ENCODE measurements at places on chromosomes 1 and 21.
A peak's percentile ranks its signal among the peaks of the same experiment; 100 is the strongest.

DNA sequence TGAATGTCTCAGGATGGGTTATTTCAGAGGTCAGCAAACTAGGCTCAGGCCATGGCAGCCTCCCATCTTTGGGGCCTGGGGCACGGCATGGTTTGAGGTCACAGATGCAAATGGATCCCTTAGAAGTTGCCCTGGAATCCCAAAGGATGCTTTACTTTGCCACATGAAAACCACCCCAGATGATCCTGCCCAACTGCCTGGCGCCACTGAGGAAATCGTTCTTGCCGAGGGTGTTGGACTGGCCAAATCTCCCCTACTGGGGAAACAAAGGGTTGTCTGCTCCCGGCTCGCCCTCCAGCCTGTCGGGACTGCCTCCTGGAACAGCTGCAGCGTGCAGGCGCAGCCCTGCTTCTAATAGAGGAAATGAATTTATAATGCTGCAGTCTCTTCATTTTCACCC is 173.0 kb upstream of the LMO4 start:
- no peak for DNase-seq

- no peak for DNase-seq
Measured at GRCh38 chr1:116920211-116920610, 10.5 kb downstream of the PTGFRN start.

GRCh38 chr1:83998498-83999315 is at the start of gene TTLL7:
TSS of gene TTLL7 (minus strand) at chr1:83999132. CDS start at chr1:83952211, 46,921 bp downstream.
- DNase-seq: peak; percentile 84

GRCh38 chr1:213977486-213977842 is 10.3 kb upstream of the PROX1 start:
- no peak for DNase-seq

DNA sequence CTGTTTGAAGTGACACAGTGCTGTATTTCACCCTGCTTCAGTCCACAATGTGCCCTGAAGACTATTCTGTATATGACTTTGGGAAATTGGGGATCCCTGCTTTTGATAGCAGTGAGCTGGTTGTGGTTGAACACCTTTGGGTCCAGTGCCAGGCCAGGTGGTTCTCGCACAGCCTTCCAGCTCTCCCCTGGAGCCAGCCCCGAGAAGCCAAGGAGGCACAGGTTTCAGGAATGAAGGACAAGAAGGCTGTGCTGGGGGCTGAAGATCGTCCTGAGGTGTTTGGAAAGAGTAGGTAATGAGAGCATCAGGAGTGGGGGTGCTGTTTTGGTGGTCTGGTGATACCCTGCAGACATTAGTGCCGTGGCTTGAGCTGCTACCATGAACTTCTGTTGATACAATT is 131.4 kb upstream of the COL6A1 start:
- DNase-seq: no peak

DNA sequence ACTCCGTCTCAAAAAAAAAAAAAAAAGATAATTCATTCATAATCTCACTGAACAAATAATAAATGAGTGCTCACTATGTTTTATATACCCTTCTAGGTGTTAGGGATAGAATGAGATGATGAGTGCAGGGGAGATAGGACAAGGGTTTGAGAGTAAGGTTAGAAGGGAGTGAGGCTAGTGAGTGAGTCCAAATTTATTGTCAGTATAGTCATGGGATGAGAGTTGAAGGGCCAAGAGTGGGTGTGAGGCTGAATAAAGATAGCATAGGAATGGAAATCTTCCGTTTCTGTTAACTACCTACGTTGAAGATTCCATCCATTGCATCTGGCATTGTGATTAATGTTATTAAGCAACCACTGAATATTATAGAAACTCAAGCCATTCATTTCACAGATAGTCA is 16.8 kb downstream of the GNAI3 start:
- DNase-seq: no peak

DNA sequence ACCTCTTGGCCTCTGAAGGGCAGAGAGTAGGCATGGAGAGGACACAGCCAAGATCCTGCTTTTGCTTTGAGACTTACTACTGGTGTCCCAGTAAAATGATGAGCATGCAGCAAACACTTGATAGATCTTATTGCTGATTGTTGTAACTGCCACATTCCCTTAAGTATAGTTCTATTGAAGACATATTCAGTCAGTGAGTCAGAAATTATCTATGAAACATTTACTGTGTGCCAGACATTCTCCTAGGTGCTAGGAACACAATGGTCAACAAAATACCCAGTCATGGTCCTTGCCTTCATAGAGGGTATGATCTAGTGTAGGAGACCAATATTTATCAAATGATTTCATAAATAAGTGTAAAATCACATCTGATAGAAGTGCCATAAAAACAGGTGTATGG is 13.6 kb downstream of the STYXL2 start:
- no peak for DNase-seq

- no peak for DNase-seq
Measured at GRCh38 chr1:37951041-37951782, 4.4 kb upstream of the INPP5B start.

DNA sequence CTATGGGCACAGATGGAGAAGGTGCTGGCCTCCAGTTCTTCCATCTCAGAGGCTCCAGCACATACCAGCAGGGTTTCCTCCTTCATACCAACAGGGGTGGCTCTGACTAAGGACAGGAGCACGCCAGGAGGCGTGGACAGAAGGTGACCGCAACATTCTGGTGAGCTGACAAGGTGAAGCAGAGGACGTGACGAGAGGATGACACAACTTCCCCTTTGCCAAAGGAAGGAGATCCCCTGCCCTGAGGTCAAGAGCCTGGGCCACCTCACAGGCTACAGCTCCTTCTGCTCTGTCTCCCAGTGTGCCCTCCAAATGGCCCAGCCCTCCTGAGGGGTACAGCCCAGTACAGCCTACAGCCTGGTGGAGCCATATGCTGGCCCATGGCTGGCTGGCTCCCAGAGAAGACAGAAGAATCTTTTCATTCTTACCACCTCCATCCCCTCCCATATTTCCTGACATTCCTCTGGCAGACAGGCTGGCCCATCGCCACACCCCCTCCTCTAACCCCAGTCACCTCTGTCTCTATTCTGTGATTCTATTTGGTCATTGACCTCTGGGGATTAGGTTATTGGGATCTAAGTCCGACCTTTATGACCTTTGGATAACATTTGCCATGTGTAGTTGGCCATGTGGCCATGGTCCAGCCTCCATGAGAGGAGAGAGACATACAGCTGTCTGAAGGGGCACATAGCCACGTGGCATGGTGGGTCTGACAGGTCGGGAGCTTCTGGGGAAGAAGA is 5.1 kb upstream of the LAMB3 start:
- DNase-seq: no peak

- DNase-seq: no peak
Measured at GRCh38 chr1:158021721-158022120, 28.3 kb downstream of the KIRREL1 start.

DNA sequence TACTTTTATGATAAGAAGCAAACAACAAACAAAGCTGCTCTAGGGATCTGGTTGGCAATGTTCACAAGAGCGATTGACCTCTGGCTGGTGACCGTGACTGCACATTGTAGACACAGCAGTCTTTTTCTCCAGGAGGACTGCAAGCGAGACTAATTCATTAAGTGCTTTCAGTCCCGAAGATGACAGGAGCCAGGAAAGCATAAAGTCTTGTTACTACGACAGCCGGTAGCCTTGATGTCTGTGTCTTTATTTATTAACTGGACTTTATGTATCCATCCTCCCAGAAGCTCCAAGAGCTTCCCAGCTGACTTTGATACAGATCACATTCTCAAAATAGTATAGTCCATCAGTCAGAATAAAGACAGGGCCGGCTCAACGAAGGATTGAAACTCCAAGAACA is 18.2 kb downstream of the FAM163A start:
- no peak for DNase-seq

GRCh38 chr21:32088471-32088870 is 190.4 kb downstream of the MIS18A start:
- no peak for DNase-seq

GRCh38 chr1:159775716-159776115 is 5.0 kb upstream of the DUSP23 start:
- no peak for DNase-seq

GRCh38 chr1:226872437-226872836 is 2.0 kb downstream of the PSEN2 start:
- no peak for DNase-seq

GRCh38 chr1:173295391-173295790 is 88.3 kb upstream of the TNFSF4 start:
- DNase-seq: no peak

- no peak for DNase-seq
Measured at GRCh38 chr1:231781892-231782291, 155.3 kb downstream of the DISC1 start.

DNA sequence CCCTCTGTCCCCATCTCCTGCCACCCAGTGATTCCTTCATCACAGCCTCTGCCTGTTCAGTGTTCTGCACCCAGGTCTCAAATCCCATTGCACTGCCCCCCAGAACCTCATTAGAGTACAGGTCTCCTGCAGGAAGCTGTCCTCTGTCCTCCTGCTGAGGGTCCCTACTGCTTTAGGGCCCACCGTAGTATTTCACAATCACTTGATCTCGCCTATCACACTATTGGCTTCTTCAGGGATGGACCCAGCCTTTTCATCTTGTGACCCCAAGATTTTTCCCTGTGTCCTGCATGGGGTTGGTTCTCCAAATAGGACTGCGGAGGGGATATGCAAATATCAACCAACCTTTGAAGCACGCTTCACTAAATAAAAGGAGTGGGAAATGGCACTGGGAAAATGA is 331.1 kb upstream of the AJAP1 start:
- no peak for DNase-seq

GRCh38 chr1:10903421-10903820 is 107.0 kb upstream of the CASZ1 start:
- no peak for DNase-seq

DNA sequence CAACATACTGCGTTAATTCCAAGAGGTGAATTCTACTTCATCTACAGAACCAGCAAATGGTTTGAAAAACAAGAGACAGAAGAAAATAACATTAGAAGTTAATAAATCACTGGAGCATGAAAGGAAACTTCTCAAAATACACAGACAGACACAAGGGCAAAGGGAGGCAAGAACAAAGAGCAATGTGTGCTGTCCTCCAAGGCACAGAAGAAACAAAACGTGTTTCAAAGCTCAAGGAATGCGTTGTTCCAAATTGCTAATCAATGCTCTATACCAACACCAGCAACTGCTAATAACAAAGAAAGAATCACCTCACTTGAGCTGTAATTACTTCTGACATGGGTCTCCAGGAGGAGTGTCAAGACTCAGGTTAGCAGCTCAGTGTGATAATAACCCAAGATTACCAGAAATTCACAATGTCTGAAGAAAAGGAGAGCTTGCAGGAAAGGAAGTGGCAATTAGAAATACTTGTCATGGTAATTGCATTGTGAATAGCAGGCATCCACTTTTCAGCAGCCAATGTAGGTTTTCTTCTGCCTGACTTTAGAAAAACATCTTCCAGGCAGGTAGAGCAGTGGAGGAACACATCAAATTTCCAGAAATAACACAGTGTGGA is 175.4 kb downstream of the SEC16B start:
- DNase-seq: no peak

GRCh38 chr1:75392278-75392677 is 218.6 kb downstream of the SLC44A5 start:
- no peak for DNase-seq

DNA sequence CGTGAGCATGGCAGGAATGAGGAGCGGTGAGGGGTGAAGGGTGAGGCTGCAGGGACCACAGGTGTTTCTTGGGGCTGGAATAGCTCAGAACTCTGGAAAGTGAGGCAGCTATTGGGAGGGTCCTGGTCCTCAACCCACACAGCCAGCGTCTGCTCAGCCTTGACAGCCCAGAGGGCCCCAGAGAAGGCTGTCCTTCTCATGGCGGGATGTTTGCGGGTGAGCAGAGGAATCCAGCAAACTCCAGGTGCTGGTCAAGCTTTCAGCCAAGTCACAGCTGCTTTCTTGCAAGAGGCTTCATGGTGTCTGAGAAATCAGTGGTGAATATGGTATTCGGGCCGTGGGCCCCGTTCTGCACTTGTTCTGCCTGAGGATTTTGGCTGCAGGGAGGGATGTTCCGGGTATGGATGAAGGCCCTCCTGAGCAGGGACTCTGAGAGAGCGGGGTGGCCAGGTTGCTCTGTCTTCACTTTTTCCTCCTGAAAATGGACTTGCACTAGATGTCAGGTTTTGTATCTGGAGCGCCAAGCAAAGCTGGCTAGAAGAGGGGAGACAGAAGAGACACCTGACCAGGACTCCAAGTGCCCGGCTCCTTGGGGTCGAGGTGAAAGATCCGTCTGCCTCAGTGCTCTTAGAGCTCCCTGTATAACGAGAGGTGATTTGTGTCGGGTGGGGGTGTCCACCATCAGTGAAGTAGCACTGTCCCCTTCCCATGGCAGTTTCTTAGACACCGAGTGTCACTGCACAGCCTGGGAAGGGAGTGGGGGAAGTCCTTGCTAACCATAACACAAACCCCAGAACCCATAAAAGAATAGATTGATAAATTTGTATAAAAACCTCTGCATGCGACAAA is 139.9 kb downstream of the PEX14 start:
- DNase-seq: no peak

- no peak for DNase-seq
Measured at GRCh38 chr21:46617267-46618051, 12.6 kb upstream of the S100B start.

DNA sequence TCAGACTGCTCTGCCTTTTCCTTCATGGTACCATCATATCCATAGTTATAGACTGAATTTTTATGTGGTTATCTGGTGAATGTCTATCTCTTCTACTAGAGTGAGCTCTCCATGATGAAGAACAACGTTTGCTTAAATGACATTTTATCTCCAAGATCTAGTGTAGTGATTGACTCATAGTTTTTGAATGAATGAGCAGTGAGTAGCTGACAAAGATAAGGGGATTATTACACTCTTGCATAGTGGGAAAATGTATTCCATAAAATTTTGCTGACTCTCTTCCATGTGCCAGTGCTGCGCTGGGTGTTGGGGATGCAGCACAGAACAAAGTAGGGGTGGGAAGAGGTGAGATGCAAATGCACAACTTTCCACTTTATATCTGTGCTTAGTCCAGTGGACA is 147.7 kb downstream of the TGFB2 start:
- no peak for DNase-seq

- no peak for DNase-seq
Measured at GRCh38 chr21:28174701-28175100, 818.0 kb downstream of the LTN1 start.

DNA sequence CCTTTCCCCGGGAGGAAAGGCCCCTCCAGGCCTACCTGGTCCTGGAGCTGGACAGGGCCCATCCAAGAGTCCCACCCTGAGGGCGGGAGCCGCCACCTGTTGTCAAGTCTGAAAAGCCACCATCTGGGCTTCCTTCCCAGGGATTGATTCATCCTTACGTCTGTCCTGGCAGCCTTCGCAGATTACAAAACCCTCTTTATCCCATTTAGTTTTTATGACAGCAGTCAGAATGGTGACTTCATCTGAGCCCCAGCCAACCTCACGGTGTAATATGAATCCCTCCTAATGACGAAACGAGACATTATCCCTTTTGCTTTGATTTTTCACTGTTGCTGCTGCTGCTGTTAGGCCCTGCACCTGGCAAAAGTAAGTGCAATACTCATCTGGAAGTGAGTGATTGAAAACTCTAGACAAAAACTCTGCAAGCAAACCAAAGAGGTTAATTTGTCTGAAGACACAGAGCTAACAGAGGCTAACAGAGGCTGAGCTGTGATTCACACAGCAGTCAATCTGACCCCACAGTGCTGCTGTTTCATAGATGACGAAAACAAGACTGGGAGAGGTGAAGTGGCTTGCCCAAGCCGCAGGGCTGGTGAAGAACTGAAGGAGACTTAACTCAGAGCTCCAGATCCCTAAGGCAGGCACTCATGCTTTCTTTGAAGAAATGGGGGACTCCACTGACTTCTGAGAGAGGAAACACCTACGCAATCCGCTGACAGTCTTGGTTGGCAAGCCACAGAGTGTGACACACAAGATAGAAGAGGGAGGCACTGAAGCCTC is 30.0 kb upstream of the S100A7 start:
- peak; percentile 50 for DNase-seq

All from Calu3 (cell line).